Skin of body (tissue), 3 donors: ENCODE measurements at places on chromosomes 4 and X. TPM values are rescaled to one million over a fixed set of nuclear protein-coding genes. Genes with fewer than 3 reads are reported as not detected.

- DNase-seq, result no peak
Observed at GRCh38 chr4:152956650-152957436, 20.7 kb downstream of the FHDC1 start.

FAM9B gene
- total RNA-seq, result not detected

- no peak for DNase-seq
Observed at GRCh38 chrX:103248553-103248952, 6.4 kb downstream of the TCEAL8 start.

GRCh38 chrX:83504721-83505479, 3.2 kb upstream of the POU3F4 start:
- DNase-seq, result no peak

GRCh38 chr4:108003982-108004515, 14.4 kb downstream of the HADH start:
- DNase-seq, result no peak

GRCh38 chrX:41351923-41352322, 18.0 kb downstream of the DDX3X start:
- DNase-seq, result no peak

- peak; percentile 7 for DNase-seq
Observed at GRCh38 chr4:123937581-123937980, 541.0 kb downstream of the SPRY1 start.

DNA sequence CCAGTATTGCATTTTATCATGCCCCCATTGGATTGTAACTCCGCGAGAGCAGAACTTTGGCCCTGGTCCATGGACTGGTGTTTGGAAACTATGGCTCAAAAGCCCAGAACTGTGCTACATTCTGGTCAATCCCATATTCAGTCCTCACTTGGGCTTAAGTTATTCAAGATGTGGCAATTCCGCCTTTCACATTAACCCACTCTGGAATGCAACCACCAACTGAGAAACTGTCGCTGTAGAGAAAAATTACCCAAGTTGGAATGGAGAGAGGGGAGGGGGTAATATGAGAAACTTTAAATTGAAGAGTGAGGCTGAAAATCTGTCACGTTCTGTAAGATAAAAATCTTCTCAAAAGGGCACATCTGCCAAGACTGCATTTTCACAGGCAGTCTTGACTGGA, 189.6 kb upstream of the NHS start:
- no peak for DNase-seq

FRMPD4 gene
- total RNA-seq, result 0.30 TPM

GRCh38 chr4:73707918-73708577, 32.3 kb upstream of the CXCL8 start:
- DNase-seq, result no peak

GRCh38 chr4:78971326-78971725, 32.1 kb upstream of the PAQR3 start:
- DNase-seq, result peak; percentile 84

CORIN gene
- 11.8 TPM for total RNA-seq

ZNF630 gene
- total RNA-seq, result 4.6 TPM

HPSE gene
- total RNA-seq, result 3.9 TPM

DNA sequence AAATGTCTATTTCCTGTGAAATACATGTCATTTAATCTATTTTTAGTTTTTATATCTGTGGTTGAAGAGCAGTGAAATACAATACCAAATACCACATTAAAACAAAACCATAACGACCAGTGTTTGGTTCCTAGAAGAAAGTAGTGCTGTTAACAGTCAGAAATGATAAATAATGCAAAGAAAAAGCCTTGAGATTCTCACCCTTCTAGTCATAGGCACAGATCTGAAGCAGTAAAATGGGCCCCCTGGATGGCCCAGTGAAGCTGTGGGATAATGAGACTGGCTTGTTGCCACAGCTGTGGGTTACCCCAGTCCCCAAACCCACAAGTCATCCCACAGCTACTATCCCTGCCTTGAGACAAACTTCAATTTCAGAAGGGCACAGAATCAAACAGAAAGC, 137.3 kb upstream of the RPL34 start:
- no peak for DNase-seq

DNA sequence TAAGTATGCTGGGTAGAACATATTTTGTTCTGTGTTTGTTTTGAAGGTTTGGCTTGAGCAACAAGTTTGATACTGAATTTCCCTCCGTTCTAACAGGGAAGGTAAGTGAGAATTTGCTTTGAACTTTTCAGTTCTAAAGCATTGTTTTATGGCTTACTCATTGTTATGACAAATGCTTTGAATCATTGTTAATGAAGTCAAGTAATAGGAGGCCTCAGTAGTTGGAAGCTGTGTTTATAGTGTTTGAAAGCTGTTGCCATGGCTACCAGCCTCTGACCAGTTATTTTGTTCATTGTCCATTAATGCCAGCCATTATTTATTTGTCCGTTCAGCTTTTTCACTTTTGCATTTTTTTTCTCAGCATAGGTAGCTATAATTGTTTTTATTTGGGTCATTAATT, 14.4 kb downstream of the CHIC1 start:
- no peak for DNase-seq

SMARCA1 gene
- 55.2 TPM for total RNA-seq

GAB3 gene
- total RNA-seq, result 4.5 TPM

- no peak for DNase-seq
Observed at GRCh38 chr4:91092398-91092980, 965.3 kb downstream of the CCSER1 start.

GRCh38 chrX:20181598-20182329, 40.1 kb upstream of the EIF1AX start:
- DNase-seq, result no peak

GRCh38 chr4:158758142-158758541, 10.7 kb upstream of the FNIP2 start:
- DNase-seq, result no peak

DNA sequence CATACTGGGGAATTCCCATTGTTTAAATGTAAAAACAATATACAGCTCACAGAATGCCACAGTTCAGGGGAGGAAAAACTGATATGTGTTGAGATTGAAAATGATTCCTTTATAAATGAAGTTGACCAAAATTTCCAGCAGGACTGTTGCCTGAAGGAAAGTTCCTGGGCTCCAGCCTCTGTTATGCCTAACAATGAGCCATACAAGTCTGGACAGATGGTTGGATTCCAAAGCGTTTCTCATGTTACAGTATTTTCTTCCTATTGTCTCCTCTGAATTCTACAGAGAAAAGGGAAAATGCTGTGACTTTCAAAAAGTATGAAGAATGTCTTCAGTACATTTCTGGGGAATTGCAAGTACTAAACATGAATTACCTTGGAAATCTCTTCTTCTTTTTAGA, 73.3 kb downstream of the ALPK1 start:
- DNase-seq, result no peak

TMSB15C gene
- 7.6 TPM for total RNA-seq

NKX3-2 gene
- 0.10 TPM for total RNA-seq

DNA sequence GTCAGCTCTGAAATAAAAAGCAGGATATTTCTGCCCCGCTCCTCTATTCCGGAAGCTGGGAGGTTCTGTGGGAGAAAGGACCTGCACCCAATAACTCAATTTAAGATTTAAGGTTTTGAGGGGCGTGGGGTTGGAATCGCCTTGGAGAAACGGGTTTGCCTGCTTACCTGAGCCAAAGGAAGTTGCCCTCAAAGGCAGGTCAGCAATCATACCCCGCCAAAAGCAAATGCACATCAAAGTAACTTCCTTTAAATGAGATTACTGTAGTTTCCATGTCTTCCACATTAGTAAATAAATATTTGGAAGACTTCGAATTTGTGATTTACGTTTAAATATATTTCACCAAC, 978 bp upstream of the HS3ST1 start:
- no peak for DNase-seq

- peak; percentile 38 for DNase-seq
Observed at GRCh38 chrX:11135564-11136185, 24.5 kb downstream of the HCCS start.

PRMT9 gene
- 14.2 TPM for total RNA-seq
